ENCODE measurements at places on chromosomes 16 and 17. TPM values are rescaled to one million over a fixed set of nuclear protein-coding genes. Genes with fewer than 3 reads are reported as not detected.

Gene CD68
- 512 TPM for polyA plus RNA-seq

Gene SPATA32
- polyA plus RNA-seq: 0.24 TPM

Gene SLC5A10
- polyA plus RNA-seq: 0.30 TPM

Gene XYLT1
- 9.9 TPM for polyA plus RNA-seq

Gene RPL13
- 3,996 TPM for polyA plus RNA-seq

Gene P2RX1
- polyA plus RNA-seq: 97.1 TPM

Gene CHRNE
- polyA plus RNA-seq: 0.37 TPM

Gene SDF2
- 54.6 TPM for polyA plus RNA-seq

Gene OTOP2
- 1.6 TPM for polyA plus RNA-seq

Gene C16orf96
- polyA plus RNA-seq: 0.18 TPM

Gene CSHL1
- not detected for polyA plus RNA-seq

Gene DNAH9
- 0.28 TPM for polyA plus RNA-seq

Gene SPEM3
- not detected for polyA plus RNA-seq

Gene TBC1D3G
- polyA plus RNA-seq: not detected
